ENCODE measurements at places on chromosomes 11 and 22.
A peak's percentile ranks its signal among the peaks of the same experiment; 100 is the strongest.

- no peak for DNase-seq
Measured at GRCh38 chr11:76408171-76408965, 27.2 kb downstream of the GVQW3 start.

DNA sequence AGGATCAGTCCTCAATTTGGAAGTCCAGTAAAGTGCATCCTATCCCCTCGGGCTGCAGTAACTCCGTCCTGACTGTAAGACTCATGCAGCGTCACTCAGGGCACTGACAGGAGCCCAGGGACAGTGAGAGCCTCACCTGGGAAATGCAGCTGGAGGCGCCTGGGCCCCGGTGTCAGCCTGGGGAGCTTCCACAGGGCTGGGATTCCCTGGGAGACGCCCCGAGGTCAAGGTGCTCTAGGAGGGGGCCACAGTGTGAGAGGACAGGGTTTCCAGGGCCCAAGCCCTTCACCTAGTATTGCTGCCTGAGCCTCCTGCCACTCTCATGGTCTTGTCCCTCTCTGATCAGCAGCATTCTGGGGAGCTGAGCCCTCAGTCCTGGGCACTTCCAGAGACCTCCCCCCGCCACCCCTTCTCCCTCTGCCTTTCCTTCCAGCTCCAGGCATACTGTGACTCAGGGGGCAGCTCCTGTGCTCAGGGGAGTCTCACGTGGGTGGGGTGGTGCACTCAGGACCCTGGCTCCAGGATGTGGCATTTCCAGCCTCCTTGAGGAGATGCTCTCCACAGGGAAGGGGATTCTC lies 99.1 kb upstream of the IGLL5 start:
- DNase-seq: no peak

DNA sequence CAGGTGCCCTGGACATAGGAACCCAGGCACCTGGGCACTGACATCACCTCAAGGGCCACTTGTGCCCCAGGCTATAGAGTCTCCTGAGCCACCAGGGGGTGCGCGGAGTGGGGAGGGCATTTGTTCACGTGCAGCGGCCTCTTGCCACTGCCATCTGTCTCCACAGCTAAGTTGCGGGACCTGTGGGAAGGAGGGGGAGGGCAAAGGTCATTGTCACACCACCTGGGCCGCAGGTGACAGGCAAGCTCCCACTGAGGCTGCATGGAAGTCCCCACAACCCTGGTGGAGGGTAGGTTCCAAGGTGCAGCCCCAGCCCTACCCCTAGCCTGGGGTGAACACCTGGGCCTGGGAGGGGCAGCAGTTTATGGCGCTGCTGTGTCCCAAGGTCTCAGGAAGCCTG lies 79.5 kb downstream of the PIWIL3 start:
- DNase-seq: no peak

- no peak for DNase-seq
Measured at GRCh38 chr11:83725728-83726127, 439.6 kb upstream of the CCDC90B start.

DNA sequence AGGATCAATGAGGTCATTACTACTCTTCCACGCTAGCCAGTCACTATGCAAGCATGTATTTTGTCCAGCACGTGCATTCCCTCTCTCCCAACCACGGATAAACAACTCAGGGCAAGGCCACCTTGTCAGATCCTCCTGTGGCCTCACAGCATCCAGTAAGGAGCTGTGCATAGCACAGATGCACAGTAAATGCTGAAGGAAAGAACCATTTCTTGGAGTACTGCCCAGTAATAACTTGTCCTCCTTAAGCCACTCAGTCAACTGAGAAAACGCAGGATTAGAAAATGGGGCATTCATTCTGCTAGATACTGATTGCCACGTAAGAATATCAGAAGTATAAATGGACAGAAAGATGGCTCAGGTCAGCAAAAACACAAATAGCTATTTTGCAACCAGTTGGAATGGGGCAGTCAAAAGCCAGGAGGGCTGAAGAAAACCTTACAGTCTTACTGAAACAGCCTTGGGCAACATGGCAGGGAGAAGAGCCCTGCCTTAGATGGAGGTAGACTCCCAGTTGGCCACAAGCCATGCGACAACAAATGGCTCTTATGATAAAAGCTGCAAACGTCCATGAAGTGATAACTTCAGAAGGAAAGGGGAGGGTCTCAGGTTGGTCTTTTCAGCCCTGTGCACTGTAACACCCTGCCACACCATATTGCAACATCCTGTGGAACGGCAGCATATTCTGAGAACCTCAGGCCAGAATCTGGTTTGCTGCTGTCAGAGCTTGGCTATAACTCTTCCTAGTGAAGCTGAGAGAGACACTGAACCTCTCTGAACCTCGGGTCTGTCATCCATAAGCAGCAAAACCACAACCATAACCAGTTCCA lies 23.0 kb downstream of the PC start:
- DNase-seq: no peak

DNA sequence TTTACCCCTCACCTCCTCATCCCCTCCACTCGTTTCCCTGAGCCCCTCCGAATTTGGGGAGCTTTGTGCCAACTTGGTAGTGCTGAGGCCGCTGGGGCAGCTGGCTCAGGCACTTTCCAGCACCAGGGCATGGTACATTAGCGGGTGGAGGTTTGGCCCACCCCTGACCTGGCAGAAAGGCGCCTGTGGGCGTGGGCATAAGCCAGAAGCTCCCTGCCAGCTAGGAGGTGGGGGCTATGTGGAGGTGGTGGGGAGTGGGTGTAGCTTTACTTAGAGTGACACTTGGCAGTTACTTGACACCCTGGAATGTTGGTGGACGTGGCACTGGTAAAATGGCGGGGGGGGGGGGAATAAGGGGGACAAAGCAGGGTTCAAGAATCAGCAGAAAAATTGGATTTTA lies 10.3 kb upstream of the IGF2 start:
- DNase-seq: no peak

DNA sequence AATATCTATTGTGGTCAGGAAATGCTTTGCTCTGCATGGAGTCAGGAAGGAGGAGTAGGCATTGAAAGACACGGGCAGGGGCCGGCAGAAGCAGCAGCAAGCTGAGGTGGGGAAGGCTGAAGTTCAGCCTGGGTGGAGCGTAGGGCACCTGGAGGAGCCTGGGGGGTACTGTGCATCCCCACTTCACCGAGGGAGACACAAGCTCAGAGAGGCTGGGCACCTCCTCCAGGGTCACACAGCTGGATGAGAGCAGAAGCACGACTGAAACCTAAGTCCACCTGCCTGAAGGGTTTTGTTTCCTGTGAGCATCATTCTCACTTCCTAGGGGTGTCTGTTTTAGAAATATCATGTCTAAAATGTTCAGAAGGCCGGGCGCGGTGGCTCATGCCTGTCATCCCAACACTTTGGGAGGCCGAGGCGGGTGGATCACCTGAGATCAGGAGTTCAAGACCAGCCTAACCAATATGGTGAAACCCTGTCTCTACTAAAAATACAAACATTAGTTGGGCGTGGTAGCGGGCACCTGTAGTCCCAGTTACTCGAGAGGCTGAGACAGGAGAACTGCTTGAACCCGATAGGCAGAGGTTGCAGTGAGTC lies 138.3 kb downstream of the MPPED1 start:
- DNase-seq: no peak

DNA sequence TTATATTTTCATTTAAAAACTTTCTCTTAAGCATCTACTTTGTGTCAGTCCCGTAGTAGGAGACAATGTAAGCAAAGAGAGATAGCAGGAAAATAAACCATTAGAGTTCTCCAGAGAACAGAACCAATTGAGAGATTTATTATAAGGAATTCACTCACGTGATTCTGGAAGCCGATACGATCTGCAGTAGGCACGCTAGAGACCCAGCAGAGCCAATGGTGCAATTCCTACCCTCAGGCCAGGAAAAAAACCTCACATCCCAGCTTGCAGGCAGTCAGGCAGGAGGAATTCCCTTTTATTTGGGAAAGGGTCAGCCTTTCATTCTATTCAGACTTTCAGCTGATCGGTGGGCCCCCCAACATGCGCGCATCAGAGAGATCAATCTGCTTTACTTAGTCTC lies 7.3 kb upstream of the PLEKHA7 start:
- no peak for DNase-seq

GRCh38 chr22:27476729-27477128 lies 324.8 kb downstream of the MN1 start:
- no peak for DNase-seq

GRCh38 chr11:131626788-131627187 lies 256.4 kb downstream of the NTM start:
- no peak for DNase-seq

- DNase-seq: no peak
Measured at GRCh38 chr11:74330075-74330858, 18.8 kb upstream of the P4HA3 start.

DNA sequence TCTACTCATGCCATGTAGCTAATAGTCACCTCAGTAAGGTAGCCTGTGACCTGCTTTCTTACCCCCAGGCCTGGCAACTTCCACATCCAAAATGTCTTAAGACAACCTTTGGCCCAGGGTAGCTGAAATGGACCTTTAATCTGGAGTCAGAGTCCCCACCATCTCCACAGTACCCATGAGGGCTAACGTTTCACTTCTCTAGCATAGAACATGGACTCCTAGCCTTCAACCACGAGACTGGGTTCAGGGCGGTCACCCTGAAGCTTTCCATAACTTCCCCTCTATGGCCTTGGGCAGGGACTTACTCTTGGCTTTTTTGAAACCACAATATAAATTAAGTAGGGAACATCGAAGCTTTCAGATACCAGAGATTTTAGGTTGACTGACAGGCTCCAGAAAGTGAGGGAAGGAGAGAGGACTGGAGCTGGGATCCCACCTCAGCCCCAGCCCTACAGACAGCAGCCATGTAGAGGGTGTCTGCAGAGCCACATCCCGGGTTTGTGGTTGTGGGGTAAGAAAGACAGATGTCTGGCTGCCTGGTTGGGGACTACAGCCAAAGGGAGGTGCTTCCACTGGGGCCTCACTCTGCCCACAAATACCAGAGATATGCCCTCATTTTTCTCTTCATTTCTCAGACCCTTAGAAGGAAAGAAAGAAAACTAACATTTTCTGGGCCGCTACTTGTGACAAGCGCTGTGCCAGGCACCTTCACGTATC lies 2.6 kb downstream of the TBC1D10A start:
- no peak for DNase-seq

DNA sequence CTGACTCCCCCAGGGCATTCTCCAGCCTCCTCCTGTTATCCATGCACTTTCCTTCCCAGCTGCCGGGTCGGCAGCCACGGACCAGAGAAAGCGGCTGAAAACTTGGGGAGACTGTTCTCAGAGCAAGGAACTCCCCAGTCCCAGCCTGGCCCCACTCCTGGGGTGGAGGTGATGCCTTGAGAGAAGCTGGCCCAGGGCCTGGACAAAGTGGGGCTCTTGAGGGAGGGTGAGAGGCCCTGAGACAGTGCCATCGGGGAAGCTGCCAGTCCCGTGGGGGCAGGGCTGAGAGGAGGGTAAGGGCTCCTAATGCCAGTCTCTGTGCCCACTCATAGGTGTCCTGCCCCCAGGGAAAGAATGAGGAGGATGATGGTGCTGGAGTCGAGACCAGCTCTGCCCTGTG lies 53.8 kb downstream of the FLRT1 start:
- DNase-seq: no peak

DNA sequence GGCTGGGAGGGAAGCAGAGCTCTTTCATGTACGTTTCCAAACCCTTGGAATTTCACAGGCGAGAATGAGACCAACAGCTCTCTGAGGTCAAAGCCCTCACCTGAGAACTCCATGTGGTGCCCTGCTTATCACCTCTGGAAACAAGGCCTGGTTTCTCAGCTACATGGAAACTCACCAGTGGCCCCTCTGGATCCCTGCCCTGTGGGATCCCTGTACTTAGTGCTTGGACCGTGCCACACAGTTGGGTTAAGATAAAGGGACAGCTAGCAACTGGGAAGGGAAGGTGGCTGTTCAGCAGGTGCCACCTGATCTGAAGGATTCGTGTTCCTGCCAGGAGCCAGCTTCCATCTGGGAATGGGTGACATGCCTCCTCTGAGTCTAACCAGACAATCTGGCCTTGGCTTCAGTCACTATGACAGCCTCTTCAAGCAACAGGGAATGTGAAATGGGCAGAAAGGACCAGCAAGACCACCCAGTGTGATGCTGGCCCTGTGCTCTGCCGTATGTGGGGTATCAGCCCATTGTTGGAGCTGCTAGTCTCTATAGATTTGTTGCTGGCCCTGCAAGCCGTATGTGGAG lies 54.3 kb upstream of the BID start:
- no peak for DNase-seq

- DNase-seq: no peak
Measured at GRCh38 chr11:59666969-59667368, 1.9 kb downstream of the PATL1 start.

GRCh38 chr11:19091366-19091765 lies 25.6 kb upstream of the ZDHHC13 start:
- DNase-seq: no peak

GRCh38 chr11:3087821-3088800 lies 30.9 kb upstream of the CARS1 start:
- no peak for DNase-seq

DNA sequence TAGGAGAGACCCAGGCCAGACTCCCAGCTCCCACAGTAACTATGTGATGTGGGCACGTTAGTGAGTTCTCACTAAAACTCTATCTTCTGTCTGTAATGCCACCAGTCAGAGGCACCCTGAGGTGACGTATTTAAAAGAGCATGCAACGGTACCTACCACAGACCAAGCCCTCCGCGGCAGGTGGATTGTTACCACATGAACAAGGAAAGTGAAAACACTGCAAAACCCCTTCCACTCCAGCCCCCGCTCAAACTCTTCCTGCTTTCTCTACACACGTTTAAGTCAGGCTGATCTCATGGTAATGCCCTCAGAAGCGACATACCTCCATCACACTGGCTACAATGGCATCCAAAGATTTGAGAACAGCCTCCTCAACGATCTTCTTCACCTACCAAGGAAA lies 36.7 kb downstream of the SERPIND1 start:
- no peak for DNase-seq

GRCh38 chr11:2951231-2952110 lies 22.3 kb upstream of the PHLDA2 start:
- DNase-seq: no peak

- DNase-seq: no peak
Measured at GRCh38 chr11:120558744-120559431, 47.3 kb downstream of the GRIK4 start.

- no peak for DNase-seq
Measured at GRCh38 chr11:128776424-128777284, 82.8 kb downstream of the FLI1 start.

- DNase-seq: no peak
Measured at GRCh38 chr11:128483211-128483788, 104.1 kb downstream of the ETS1 start.

DNA sequence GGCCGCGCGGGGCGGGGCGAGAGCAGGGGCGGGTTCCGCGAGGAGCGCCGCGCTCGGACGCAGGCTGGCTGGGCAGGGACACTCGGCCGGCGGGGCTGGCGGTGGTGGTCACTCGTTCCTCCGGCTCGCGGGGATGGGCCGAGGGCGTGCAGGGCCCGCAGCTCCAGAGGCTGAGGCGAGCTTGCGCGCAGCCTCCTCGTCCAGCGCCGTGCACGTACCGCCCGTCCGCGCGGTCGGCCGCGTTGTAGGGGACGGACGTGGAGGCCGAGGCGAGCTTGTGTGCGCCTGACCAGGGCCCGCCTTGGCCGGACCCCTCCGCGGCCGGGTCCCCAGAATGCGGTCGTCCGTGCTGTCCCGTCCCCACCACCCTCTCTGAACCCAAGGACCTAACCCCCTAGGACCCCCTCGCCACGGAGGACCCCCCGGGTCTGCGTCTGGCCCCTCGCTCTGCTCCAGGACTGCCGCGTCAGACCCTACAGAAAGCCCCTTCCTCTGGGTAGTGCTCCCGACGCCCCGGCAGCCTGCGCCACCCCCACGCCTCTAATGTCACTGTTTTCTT lies 569 bp upstream of the YPEL1 start:
- no peak for DNase-seq

- peak; percentile 62 for DNase-seq
Measured at GRCh38 chr11:117843666-117844484, 19.3 kb upstream of the FXYD2 start.

All from activated T-helper 1 cell treated with Interleukin-2 at 50 U/mL for 16 hours (primary cell).